ENCODE measurements at places on chromosomes 1 and 21. TPM values are rescaled to one million over a fixed set of nuclear protein-coding genes. Genes with fewer than 3 reads are reported as not detected.

OR10J1 gene
- total RNA-seq = not detected

GPR25 gene
- total RNA-seq = 18.3 TPM

HP1BP3 gene
- 210 TPM for total RNA-seq

FMO4 gene
- total RNA-seq = 1.5 TPM

CRYAA gene
- total RNA-seq = not detected

RPTN gene
- total RNA-seq = not detected

TFAP2E gene
- total RNA-seq = 3.2 TPM

CDCA8 gene
- total RNA-seq = 0.70 TPM

C1orf146 gene
- total RNA-seq = not detected

GRCh38 chr1:224196813-224197600 is 14.0 kb downstream of the DEGS1 start:
- peaks cover 7% of the 10 kb centered on the region for H3K4me1 ChIP-seq
- no peak overlapping the region for H3K4me3 ChIP-seq
- no peak for DNase-seq
- peak overlapping the region; percentile 34 for H3K27ac ChIP-seq
- H3K36me3 ChIP-seq = no peaks in the 10 kb centered on the region
- H3K27me3 ChIP-seq = no peaks in the 10 kb centered on the region

DNA sequence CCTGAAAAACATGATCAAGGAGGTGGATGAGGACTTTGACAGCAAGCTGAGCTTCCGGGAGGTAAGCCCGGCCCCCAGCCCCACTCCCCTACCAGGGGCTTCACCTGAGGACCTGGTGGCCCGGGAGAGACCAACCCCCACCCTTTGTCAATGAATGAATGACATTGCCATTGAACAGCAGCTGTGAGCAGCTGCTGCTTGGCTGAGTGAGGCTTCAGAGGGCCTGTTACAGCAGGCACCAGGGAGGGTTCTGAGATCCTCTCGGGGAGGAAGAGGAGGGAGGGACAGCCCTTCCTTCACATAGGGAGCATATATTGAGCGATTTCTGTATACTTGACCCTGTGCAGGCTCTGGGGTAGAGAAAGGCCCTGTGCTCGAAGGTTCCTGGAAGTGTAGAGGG is 12.3 kb upstream of the CTRC start:
- peaks cover 23% of the 10 kb centered on the region for H3K4me1 ChIP-seq
- DNase-seq = no peak
- peak overlapping the region; percentile 75 for H3K4me3 ChIP-seq
- peaks cover 10% of the 10 kb centered on the region for H3K36me3 ChIP-seq
- no peaks in the 10 kb centered on the region for H3K27me3 ChIP-seq
- peak overlapping the region; percentile 88 for H3K27ac ChIP-seq

DNA sequence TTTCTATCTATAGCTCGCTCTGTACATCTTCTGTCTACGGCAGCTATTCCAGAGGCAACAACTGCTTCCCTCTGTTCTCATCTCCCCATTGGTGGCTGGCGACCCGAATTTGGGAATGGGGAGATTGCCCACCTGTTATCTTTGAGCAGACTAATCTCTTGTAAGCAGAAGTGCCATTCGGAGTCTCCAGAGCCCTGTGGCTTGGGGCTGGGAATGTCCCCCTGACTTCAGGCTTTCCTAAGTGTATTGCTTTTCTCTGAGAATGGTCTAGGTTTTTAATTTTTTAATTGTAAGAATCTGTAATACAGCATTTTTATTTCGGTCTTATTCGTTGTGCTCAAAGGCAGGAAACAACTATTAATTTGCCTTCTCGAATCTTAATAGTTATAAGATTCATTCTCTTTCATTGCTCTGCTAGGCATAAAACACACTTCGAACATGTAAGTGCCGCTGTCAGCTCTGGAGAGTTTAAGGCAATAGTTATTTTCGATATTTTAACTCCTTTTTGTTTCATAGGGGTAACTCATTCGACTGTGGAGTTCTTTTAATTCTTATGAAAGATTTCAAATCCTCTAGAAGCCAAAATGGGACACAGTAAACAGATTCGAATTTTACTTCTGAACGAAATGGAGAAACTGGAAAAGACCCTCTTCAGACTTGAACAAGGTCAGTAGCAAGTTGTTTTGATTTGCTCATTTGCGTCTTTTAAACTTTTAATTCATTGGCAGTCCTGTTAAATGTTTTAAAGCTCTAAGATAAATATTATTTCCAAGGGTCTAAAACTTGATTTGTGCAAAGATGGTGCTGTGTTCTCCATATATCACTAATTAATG is 514 bp downstream of the AGL start:
- no peaks in the 10 kb centered on the region for H3K27me3 ChIP-seq
- H3K4me1 ChIP-seq = peaks cover 28% of the 10 kb centered on the region
- H3K27ac ChIP-seq = peak overlapping the region; percentile 97
- H3K4me3 ChIP-seq = peak overlapping the region; percentile 97
- H3K36me3 ChIP-seq = peaks cover 6% of the 10 kb centered on the region
- DNase-seq = no peak

GRCh38 chr1:190138266-190138665 is 339.4 kb downstream of the BRINP3 start:
- no peak overlapping the region for H3K4me3 ChIP-seq
- no peak for DNase-seq
- H3K27me3 ChIP-seq = no peaks in the 10 kb centered on the region
- no peaks in the 10 kb centered on the region for H3K36me3 ChIP-seq
- no peak overlapping the region for H3K27ac ChIP-seq

DNA sequence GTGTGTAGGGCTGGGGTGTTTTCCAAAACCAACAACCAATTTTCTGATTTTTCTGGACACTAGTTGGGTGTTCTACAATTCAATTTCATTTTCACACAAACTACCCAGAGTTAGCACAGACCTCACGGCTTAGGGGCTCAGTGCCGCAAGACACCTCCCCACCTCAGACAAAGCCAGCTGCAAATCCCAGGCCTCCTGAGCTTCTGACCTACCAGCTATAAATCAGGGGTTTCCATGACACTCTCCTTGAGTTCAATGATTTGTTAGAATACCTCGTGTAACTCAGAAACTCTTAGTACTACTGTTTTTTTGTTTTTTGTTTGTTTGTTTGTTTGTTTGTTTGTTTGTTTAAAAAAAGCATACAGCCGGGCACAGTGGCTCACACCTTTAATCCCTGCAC is 28.7 kb upstream of the FAM89A start:
- DNase-seq = no peak
- H3K27me3 ChIP-seq = peaks cover 11% of the 10 kb centered on the region
- H3K27ac ChIP-seq = no peak overlapping the region
- H3K36me3 ChIP-seq = no peaks in the 10 kb centered on the region
- H3K4me3 ChIP-seq = no peak overlapping the region

GRCh38 chr1:166164995-166165660 is 1.7 kb downstream of the FAM78B start:
- no peaks in the 10 kb centered on the region for H3K36me3 ChIP-seq
- peak overlapping the region; percentile 87 for H3K4me3 ChIP-seq
- DNase-seq = no peak
- peaks cover 4% of the 10 kb centered on the region for H3K4me1 ChIP-seq

- H3K4me3 ChIP-seq = peak overlapping the region; percentile 96
- peak overlapping the region; percentile 98 for H3K27ac ChIP-seq
- DNase-seq = peak; percentile 73
- H3K4me1 ChIP-seq = peaks cover 31% of the 10 kb centered on the region
- H3K27me3 ChIP-seq = no peaks in the 10 kb centered on the region
- peaks cover 3% of the 10 kb centered on the region for H3K36me3 ChIP-seq
Measured at GRCh38 chr1:223845037-223845809, 524 bp downstream of the TP53BP2 start.

- H3K27me3 ChIP-seq = peaks cover 27% of the 10 kb centered on the region
- peaks cover 14% of the 10 kb centered on the region for H3K4me1 ChIP-seq
- no peak overlapping the region for H3K4me3 ChIP-seq
- DNase-seq = no peak
- H3K36me3 ChIP-seq = no peaks in the 10 kb centered on the region
Measured at GRCh38 chr1:94382201-94382600, 36.0 kb upstream of the ABCD3 start.

- H3K27ac ChIP-seq = no peak overlapping the region
- peaks cover 2% of the 10 kb centered on the region for H3K36me3 ChIP-seq
- peaks cover 31% of the 10 kb centered on the region for H3K27me3 ChIP-seq
- peaks cover 2% of the 10 kb centered on the region for H3K4me1 ChIP-seq
- no peak overlapping the region for H3K4me3 ChIP-seq
Measured at GRCh38 chr1:39497585-39497984, 6.1 kb downstream of the BMP8A start.

DNA sequence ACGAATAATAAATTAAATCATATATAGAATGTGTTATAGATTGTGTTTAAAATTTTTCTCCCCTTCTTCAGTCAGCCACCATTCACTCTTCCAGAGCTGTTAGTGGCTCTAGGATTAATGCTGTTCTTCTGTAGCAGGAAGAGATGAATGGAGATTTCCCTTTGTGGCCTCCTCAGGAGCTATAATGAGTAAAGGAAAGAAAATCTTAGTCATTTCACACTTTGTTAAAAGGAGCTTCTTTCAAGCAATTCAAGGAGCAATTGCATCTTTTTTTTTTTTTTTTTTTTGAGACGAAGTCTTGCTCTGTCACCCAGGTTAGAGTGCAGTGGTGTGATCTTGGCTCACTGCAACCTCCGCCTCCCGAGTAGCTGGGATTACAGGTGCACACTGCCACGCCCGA is 23.7 kb upstream of the TMCO2 start:
- DNase-seq = no peak
- H3K27ac ChIP-seq = no peak overlapping the region
- peaks cover 15% of the 10 kb centered on the region for H3K4me1 ChIP-seq
- H3K36me3 ChIP-seq = no peaks in the 10 kb centered on the region

DNA sequence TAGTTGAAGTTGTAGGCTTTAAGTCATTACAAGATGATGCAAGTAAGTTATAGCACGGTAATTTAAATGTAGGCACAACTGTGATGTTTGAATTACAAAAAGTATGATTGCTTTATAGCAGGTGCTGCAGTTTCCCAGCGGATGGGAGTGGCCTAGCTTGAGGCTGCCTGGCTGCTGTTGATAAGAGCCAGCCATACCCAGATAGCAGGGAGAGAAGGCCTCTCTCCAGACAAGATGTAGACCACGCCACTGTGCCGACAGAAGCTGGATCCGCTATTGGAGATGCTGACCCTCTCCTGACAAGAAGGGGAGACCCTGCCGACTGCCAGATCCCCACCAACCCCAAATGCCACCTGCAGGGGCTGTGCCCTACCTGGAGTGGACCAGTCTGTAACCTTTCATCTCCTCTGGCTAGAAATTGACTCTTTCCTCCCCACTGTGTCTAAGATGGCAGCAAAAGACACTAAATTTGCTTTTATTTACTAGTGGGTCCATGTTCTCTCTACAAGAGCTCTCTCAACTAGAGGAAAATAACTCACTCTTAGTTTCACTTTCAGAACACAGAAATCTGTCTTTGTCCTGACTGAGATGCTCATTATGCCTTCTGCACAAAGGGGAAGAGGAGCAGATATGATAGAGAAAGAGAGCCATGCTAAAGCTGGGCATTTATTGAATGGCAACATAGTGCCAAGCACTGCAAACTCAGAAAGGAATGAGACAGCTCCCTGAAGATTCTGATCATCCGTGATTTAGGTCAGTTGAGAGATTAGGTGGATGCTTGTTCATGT is 127.9 kb downstream of the URB2 start:
- no peak for DNase-seq
- no peaks in the 10 kb centered on the region for H3K36me3 ChIP-seq
- peak overlapping the region; percentile 45 for H3K4me3 ChIP-seq
- peaks cover 9% of the 10 kb centered on the region for H3K27me3 ChIP-seq
- peaks cover 2% of the 10 kb centered on the region for H3K4me1 ChIP-seq
- H3K27ac ChIP-seq = peak overlapping the region; percentile 87

DNA sequence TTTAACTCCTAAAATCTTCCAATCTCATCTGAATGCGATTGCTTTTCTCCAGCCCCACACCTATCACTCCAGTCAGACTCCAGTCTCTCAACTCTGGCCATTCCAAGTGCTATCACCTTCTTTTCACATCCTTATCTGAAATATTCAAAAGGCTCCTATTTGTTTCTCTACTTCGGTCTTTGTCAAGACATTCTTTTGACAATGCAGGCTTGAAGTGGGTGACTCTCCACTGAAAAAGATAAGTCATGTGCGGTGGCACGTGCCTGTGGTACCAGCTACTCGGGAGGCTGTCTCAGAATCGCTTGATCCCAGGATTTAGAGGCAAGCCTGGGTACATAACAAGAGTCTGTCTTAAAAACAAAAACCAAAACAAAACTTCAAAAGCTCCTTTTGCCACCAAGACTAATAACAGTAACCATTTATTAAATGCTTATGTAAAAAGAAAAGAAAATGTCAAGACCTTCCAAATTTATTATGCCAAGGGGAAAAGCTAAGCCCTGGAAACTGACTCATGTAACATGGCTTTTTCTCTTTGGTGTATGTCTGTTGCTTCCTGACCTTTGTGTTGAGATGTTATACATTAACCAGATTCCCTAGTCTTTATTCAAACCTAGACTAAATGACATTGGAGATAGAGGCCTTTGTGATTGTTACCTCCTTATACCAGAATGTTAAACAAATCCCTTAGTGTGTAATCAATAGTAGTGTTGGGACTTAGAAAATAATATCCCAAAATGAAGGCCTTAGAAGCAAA is 3.6 kb downstream of the ALG14 start:
- H3K36me3 ChIP-seq = peaks cover 12% of the 10 kb centered on the region
- DNase-seq = no peak
- H3K27ac ChIP-seq = no peak overlapping the region
- no peaks in the 10 kb centered on the region for H3K27me3 ChIP-seq
- peaks cover 14% of the 10 kb centered on the region for H3K4me1 ChIP-seq

DNA sequence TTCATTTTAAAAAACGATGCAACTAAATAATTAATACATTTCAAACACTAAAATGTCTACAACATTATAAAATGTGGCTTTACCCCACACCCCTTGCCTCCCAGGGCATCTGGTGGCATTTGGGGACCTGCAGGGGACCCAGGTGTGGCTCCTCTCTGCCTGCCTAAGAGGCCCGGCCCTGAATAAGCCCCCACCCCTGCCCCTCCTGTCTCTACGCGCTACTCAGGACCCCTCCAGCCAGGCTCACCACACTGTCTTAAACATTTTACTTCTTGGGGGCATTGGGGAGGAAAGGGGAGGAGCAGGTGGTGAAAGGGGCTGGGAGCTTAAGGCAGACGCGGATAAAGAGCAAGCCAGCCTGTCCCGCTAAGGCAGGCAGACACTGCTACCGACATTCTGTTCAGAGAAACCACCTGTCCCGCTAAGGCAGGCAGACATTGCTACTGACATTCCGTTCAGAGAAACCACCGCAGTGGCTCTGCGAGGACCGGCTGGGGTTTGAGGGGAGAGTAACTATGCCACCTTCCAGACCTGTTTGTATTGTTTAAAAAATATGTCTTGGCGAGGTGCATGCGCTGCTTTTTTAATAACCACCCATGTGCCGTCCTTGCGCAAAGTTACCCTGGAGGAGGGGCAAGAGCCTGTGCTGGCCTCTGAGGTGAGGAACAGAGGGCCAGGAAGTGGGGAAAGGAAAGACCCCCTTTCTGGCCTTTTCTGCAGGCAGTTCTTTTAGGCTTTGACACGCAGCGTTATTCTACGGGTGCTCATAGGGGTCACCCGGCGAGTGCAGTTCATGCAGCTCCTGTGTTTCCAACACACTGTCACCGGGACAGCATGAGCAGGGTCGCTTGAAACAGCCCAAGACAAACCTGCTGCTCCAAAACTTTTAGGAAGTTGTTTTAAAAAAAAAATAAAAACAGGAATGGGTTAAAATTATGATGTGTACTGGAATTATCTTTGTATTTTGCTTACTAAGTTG is 51.3 kb upstream of the RIPK4 start:
- H3K4me1 ChIP-seq = no peaks in the 10 kb centered on the region
- H3K27me3 ChIP-seq = no peaks in the 10 kb centered on the region
- no peak overlapping the region for H3K27ac ChIP-seq
- DNase-seq = no peak
- H3K36me3 ChIP-seq = peaks cover 7% of the 10 kb centered on the region

GRCh38 chr21:43274022-43274945 is 105.5 kb downstream of the CRYAA start:
- H3K4me1 ChIP-seq = peaks cover 5% of the 10 kb centered on the region
- peaks cover 50% of the 10 kb centered on the region for H3K27me3 ChIP-seq
- DNase-seq = no peak
- no peaks in the 10 kb centered on the region for H3K36me3 ChIP-seq
